ENCODE measurements at places on chromosomes 7 and 10. TPM values are rescaled to one million over a fixed set of nuclear protein-coding genes. Genes with fewer than 3 reads are reported as not detected.
A peak's percentile ranks its signal among the peaks of the same experiment; 100 is the strongest.

DNA sequence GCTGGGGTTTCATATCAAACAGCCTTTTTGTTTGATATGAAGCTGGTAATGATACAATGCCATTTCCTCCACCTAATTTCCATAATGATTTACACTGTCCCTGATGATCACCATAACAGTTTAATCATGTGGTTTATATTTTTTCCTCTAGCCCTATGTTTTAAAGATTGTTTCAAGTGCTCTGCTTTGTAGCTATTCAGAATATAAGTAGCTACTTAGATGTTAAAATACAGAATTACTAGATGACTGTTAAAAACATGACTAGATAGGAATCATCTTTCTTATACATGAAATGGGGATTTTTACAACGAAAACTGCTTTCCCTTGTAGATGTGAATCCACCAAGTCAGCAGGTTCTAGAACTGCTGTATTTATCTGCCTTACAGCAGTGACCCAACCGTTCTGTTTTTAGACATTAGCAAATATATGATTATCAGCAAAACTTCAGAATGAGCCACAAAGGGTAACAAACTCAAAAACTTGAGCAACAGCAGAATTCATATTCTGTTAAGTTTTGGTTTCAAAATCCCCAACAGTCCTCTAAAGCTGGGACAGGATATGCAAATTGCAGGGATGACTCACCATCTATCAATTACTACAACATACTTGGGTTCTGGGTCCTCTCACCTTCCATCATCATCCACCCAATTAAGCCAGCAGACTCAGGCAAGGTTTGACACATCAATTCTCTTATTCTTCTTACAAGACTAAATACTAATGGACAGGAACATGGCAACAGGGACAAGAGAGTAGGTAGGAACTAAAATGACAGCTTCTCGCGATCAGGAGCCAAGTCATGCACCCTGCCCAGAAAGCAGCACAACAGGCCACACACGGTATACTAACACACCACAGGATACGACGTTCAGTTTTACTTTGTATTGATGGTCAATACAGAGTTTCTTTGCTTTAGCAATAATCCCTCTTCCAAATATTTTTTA, 83.9 kb downstream of the PIP4K2A start:
- no peak overlapping the region for H3K4me3 ChIP-seq
- no peak overlapping the region for H3K27ac ChIP-seq
- no peaks in the 10 kb centered on the region for H3K36me3 ChIP-seq
- no peaks in the 10 kb centered on the region for H3K27me3 ChIP-seq

DNA sequence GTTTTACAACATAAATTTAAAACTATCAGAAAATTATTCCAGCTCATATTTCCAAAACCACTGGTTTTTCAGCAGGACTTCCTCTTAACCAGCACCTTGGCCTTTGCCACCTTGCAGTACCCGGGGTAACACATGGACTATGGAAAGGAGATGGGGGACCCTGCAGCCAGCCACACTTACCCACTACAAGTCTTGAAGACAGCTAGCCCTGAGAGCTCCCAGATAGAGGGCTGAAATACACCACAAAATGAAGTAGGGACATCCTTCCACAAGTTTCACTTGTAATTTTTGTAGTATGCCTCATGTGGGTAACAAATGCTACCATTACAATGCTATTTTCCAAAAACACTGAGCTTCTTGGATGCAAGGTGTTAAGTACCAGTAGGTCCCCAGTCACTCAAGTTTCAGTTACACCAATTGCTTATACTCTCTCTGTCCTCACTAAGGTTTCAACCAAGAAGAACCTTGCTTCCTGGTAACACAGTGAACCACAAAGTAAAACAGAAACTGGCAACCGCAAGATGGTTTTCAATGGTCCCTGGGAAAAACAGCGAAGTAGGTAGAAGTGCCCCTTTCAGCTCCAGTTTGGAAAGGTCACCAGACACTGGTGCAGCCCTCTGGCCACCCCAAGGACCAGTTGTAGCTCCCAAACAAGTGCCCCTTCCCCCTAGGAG, 110.9 kb downstream of the SGMS1 start:
- DNase-seq: no peak
- H3K4me1 ChIP-seq: peaks cover 56% of the 10 kb centered on the region
- H3K27me3 ChIP-seq: no peaks in the 10 kb centered on the region
- no peak overlapping the region for H3K27ac ChIP-seq

GRCh38 chr7:99079104-99079503, 64.8 kb downstream of the SMURF1 start:
- H3K27ac ChIP-seq: no peak overlapping the region
- peaks cover 18% of the 10 kb centered on the region for H3K4me1 ChIP-seq
- H3K36me3 ChIP-seq: peaks cover 3% of the 10 kb centered on the region

DNA sequence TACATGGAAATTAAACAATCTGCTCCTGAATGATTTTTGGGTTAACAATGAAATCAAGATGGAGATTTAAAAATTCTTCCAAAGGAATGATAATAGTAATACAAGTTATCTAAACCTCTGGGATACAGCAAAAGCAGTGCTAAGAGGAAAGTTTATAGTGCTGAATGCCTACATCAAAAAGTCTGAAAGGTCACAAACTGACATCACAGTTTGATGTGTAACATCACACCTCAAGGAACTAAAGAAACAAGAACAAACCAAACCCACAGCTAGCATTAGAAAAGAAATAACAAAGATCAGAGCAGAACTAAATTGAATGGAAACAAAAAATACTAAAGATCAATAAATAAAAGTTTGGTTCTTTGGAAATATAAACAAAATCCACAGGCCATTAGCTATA, 17.4 kb downstream of the ZFAND4 start:
- H3K27me3 ChIP-seq: no peaks in the 10 kb centered on the region
- H3K36me3 ChIP-seq: peaks cover 20% of the 10 kb centered on the region
- H3K27ac ChIP-seq: no peak overlapping the region

RBM20 gene
- 2.3 TPM for polyA plus RNA-seq

- peaks cover 27% of the 10 kb centered on the region for H3K4me1 ChIP-seq
- no peaks in the 10 kb centered on the region for H3K36me3 ChIP-seq
- DNase-seq: no peak
- H3K27me3 ChIP-seq: no peaks in the 10 kb centered on the region
- no peak overlapping the region for H3K27ac ChIP-seq
- no peak overlapping the region for H3K4me3 ChIP-seq
Measured at GRCh38 chr7:132257253-132257652, 319.0 kb downstream of the PLXNA4 start.

DNA sequence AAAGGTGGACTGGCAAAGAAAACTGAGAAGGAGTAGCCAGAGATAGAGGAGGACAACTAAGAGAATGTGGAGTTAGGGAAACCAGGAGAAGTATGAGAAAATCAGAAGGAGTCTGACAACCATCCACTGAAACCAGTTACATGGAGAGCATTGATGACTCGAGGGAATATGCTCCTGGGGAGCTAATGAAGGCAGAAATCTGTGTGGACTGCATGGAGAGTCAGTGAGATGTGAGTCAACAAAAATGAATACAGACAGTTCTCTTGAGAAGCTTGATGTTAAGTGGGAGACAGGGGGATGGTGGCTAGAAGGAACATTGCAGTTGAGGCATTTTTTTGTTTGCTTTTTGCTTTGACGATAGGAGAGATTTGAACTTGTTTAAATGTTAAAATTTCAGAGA, 34.3 kb upstream of the ZNF32 start:
- H3K27me3 ChIP-seq: no peaks in the 10 kb centered on the region
- H3K4me1 ChIP-seq: peaks cover 25% of the 10 kb centered on the region
- no peak overlapping the region for H3K4me3 ChIP-seq
- H3K27ac ChIP-seq: no peak overlapping the region

GRCh38 chr10:88253128-88253527, 330.0 kb downstream of the RNLS start:
- peak overlapping the region; percentile 55 for H3K27ac ChIP-seq
- H3K36me3 ChIP-seq: no peaks in the 10 kb centered on the region
- no peaks in the 10 kb centered on the region for H3K27me3 ChIP-seq

YWHAG gene
- polyA plus RNA-seq: 41.2 TPM

SEMA3A gene
- polyA plus RNA-seq: 1.5 TPM

ANKRD30A gene
- not detected for polyA plus RNA-seq

DNA sequence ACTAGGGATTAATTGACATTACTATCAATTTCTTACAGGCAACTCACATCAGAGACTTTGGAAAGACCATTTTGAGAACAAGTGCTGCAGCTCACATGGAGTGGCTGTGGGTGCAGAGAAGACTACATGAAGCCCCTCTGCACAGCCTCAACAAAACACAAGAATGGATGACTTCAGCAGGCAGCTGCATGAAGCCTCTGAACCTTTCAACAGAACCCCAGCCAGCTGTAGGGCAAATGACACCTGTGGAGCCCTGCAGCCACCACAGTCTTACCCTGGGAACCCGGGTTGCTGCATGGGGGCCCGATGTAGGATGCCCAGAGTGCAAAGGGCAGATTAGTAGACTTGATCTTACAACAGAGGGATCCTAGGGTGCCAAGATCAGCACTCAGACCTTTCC, 62.0 kb upstream of the CAMK2B start:
- DNase-seq: peak; percentile 5
- no peak overlapping the region for H3K4me3 ChIP-seq
- H3K4me1 ChIP-seq: no peaks in the 10 kb centered on the region
- no peaks in the 10 kb centered on the region for H3K27me3 ChIP-seq

GRCh38 chr10:78130966-78131710, 97.5 kb downstream of the RPS24 start:
- H3K4me1 ChIP-seq: no peaks in the 10 kb centered on the region
- H3K27ac ChIP-seq: no peak overlapping the region
- H3K4me3 ChIP-seq: no peak overlapping the region

OPALIN gene
- not detected for polyA plus RNA-seq

- DNase-seq: peak; percentile 80
- peaks cover 36% of the 10 kb centered on the region for H3K36me3 ChIP-seq
- H3K4me1 ChIP-seq: peaks cover 22% of the 10 kb centered on the region
- H3K27me3 ChIP-seq: peaks cover 38% of the 10 kb centered on the region
- H3K4me3 ChIP-seq: peak overlapping the region; percentile 99
- peak overlapping the region; percentile 92 for H3K27ac ChIP-seq
Measured at GRCh38 chr10:123154711-123155505, 706 bp downstream of the BUB3 start.

- no peak overlapping the region for H3K4me3 ChIP-seq
- H3K4me1 ChIP-seq: peaks cover 6% of the 10 kb centered on the region
- no peaks in the 10 kb centered on the region for H3K27me3 ChIP-seq
- H3K36me3 ChIP-seq: peaks cover 19% of the 10 kb centered on the region
Measured at GRCh38 chr10:101367569-101368453, 13.8 kb downstream of the BTRC start.

DNA sequence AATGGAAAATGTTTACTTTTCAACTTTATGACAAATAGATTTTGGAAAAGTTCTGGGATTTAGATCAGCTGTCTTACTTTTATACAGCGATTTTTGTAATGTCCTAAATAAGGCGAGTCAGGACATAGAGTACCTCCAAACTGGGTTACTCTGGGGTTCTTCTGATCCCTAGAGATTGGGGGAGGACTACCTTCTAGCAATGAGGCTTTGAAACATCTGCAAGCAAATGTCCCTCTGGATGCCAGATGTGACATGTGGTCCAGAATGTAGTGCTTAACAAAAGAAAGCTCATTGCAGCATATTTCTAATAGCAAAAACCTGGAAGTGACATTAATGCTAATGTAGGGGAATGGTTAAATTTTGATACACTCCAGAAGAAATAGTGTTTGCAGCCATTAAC, 36.1 kb downstream of the ABRAXAS2 start:
- peaks cover 53% of the 10 kb centered on the region for H3K36me3 ChIP-seq
- no peaks in the 10 kb centered on the region for H3K4me1 ChIP-seq
- no peak overlapping the region for H3K4me3 ChIP-seq
- DNase-seq: no peak
- no peaks in the 10 kb centered on the region for H3K27me3 ChIP-seq
- no peak overlapping the region for H3K27ac ChIP-seq

- no peaks in the 10 kb centered on the region for H3K36me3 ChIP-seq
- no peak overlapping the region for H3K4me3 ChIP-seq
- no peak overlapping the region for H3K27ac ChIP-seq
- no peaks in the 10 kb centered on the region for H3K27me3 ChIP-seq
- no peaks in the 10 kb centered on the region for H3K4me1 ChIP-seq
Measured at GRCh38 chr7:28871631-28872030, 86.5 kb downstream of the TRIL start.

- no peak for DNase-seq
- H3K4me3 ChIP-seq: no peak overlapping the region
- H3K27ac ChIP-seq: no peak overlapping the region
- H3K4me1 ChIP-seq: no peaks in the 10 kb centered on the region
- no peaks in the 10 kb centered on the region for H3K36me3 ChIP-seq
Measured at GRCh38 chr7:157938211-157938610, 601.4 kb downstream of the DNAJB6 start.
